ENCODE measurements at places on chromosomes 16 and 17. TPM values are rescaled to one million over a fixed set of nuclear protein-coding genes. Genes with fewer than 3 reads are reported as not detected.

The FOXJ1 gene
- not detected for total RNA-seq

The COPS3 gene
- total RNA-seq: 82.8 TPM

The TEKT3 gene
- not detected for total RNA-seq

The PLXDC1 gene
- 0.43 TPM for total RNA-seq

The ARL5C gene
- total RNA-seq: not detected

The PIMREG gene
- 18.1 TPM for total RNA-seq

The GRB7 gene
- total RNA-seq: 0.97 TPM

The RNF166 gene
- 13.0 TPM for total RNA-seq

The ABCA3 gene
- total RNA-seq: 0.97 TPM

The DYNLL2 gene
- total RNA-seq: 11.6 TPM

The PRAC2 gene
- not detected for total RNA-seq
